Omental fat pad (tissue), 4 donors: ENCODE measurements at places on chromosomes 4 and X.

DNA sequence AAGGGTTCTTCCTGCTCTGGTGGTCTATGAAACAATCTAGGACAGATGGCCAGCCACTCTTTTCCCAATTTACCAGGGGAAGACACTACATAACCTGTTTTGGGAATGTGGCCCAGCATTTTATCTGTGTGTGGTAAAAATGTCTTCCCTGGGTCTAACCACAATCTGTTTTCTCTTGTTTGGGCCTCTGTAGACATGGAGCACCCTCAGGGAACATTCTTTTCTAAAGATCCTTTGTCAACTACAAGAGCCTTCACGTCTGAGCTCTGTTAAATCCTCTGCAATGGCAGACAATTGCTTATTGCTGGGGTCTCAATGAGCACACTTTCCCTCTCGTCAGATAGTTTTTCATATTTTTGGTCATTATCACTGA, 35.5 kb downstream of the PLAC1 start:
- DNase-seq = no peak

- DNase-seq = no peak
Measured at GRCh38 chr4:54062392-54062791, 2.0 kb downstream of the CHIC2 start.

DNA sequence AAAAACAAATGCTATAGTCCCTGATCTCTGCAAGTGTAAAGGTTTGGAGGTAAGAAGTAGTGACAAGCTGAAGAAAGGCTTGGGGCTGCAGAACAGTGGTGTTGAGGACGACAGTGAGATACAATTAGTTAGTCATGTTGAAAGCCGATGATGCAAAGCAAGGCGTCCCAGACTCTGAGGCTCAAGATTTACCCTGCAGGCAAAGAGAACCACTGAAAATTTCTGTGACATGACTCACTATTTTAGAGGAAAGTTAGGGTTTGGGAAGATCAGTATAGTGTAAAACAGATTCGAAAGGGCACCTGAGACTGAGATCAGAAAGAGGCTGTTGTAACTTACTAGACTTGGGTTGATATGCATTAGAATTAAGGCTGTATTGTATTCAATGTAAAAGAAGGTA, 281.3 kb upstream of the FTHL17 start:
- DNase-seq = no peak

- DNase-seq = no peak
Measured at GRCh38 chr4:52619591-52619931, 39.5 kb downstream of the USP46 start.

GRCh38 chrX:67619253-67619652, 75.4 kb downstream of the AR start:
- no peak for DNase-seq

- DNase-seq = no peak
Measured at GRCh38 chrX:150790021-150790420, 96.8 kb downstream of the MTMR1 start.

GRCh38 chr4:174154215-174154854, 129.1 kb downstream of the FBXO8 start:
- no peak for DNase-seq

- no peak for DNase-seq
Measured at GRCh38 chr4:53365121-53365485, 758 bp downstream of the SCFD2 start.

GRCh38 chrX:53716328-53717088, 30.0 kb upstream of the HUWE1 start:
- DNase-seq = no peak

DNA sequence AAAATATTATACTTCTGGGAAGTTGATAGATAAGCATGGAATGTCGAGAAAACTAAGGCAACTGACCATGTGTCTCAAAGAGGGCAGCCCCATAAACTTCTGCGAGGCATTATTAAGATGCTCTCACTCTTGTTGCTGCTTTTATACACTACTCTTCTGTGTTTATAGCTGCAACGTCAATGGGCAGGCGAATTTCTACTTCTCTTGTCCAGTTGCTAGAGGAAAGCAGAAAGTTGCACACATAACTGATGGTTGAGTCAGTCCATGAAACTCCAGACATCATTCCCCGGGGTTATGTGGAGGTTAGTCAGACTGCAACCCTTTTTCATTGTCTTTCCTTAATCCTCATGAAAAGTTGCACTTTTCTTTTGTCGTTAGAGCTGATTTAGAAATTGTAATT, 39.8 kb downstream of the VCX3B start:
- DNase-seq = no peak

DNA sequence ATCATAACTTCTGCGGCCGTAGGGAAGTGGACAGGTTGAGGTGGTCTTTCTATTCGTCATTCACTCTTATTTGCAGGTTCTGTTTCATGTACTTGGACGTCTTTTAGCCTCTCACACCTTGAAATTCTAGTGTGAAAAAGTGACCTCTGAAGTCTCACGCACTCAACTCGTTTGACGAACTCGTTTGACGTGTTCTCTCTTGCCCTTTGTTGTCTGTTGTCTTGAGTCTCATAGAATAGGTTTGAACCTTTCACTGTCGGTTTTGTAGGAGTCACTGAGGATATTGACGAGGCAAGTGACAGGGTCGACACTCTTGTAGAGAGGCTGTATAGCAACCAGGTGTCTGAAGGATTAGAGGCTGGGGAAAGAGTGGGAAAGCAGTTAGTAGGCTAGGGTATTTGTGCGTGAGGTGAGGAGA, 1.1 kb upstream of the PGRMC2 start:
- no peak for DNase-seq

- no peak for DNase-seq
Measured at GRCh38 chr4:15253349-15253748, 174.5 kb upstream of the C1QTNF7 start.

DNA sequence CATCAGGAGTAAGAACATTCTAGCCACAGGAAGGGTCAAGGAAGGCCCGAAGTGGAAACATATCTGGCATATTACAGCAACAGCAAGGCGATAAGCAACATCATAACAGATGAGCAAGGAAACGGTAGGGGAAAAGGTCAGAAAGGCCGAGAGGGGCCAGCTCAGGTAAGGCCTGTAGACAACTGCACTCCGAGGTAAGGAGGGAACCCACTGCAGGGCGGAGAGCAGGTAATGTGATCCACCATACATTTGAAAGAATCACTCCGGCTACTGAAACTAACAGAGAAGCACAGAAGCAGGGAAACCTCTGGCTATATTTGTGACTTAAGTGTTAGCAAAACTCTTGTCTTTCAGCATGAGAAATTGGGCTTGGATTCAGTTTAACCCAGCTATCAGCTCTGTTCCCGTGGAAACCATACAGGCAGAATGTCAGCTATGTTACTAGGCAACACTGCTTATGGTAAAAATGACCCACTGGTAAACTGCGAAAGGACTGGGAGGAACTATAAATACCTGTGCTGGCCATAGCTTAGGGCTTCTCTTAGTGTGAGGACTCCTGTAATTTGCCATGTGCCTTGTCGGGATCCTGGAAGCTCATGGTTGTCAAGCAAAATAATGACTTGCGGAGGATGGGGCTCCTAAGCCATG, 31.0 kb downstream of the FRYL start:
- DNase-seq = no peak

DNA sequence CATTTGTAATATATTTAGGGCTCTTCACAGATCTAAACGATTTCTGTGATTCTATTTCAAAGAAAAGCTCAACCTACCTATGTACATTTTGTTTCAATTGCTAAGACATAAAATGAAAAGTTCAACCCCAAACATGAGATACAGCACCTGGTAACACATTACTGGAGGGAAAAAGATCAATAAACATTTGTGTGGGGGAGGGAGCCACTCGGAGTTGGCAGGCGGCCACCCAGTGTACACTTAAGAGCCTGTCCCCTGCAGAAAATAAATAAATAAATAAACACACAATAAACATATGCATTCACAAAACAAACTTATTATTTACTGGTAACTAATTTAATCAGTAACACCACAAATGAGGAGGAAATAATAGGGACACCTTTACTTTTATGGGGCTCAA, 19.3 kb downstream of the PRSS48 start:
- no peak for DNase-seq

DNA sequence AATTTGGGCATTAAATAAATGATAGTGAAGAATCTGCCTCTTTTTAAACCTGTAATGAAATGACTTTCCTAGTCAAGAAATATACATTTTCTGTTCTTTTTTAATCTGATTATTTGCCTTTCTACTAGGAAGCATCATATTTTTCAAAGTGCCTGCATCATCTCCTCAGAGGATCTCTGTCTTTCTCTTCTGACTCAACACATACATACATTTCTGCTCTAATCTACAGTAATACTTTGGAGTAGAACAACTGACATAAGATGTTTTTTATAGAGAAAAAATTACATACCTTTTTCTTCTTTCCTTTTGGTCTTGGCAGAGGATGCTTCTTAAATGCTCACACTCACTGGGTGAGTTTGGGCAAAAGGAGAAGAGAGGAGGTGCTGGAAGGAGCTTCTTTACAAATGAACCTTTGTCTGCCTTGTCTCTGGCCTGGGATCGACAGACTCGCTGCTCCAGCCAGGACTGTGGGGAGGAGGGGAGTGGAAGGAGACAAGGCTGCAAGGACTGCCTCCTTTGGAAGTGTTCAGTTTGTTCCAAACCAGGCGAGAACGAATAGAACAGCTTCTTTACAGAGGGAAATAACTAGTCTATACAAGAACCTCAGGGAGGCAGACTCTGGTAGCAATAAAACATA, at the start of gene SCRG1:
SCRG1 (minus strand) TSS at position 338 of the 637 bp plus-strand sequence. CDS start 7,702 bp downstream, outside the sequence.
- DNase-seq = no peak

DNA sequence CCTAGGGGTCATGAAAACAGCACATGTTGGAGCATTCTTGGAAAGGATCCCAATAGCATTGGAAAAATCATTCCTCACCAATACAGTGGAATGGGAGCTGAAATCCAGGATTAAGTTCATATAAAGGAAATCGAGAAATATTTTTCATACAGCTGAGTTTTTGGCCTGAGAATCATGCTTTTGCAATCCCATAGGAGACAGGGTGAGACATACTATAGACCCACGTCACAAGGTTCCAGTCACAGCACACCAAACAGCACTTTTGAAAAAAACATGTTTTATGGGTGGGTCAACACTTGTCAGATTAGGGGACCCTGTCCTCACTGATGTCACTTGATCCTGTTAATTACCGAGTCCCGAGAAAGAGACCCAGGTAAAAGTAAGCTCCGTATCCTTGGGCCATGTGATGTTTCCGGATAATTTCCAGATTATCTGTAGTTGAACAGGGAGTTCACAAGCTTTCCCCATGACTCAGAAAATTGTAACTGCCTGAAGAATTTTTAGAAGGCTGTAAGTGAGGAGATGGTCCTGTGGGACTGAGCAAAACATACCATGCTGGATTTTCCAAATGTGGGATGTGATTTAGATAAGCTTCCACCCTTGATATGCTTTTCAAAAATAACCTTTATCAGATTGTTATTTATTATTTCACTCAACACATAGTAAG, 80.9 kb upstream of the TLR3 start:
- no peak for DNase-seq

GRCh38 chrX:44459501-44459900, 83.2 kb downstream of the FUNDC1 start:
- DNase-seq = no peak

DNA sequence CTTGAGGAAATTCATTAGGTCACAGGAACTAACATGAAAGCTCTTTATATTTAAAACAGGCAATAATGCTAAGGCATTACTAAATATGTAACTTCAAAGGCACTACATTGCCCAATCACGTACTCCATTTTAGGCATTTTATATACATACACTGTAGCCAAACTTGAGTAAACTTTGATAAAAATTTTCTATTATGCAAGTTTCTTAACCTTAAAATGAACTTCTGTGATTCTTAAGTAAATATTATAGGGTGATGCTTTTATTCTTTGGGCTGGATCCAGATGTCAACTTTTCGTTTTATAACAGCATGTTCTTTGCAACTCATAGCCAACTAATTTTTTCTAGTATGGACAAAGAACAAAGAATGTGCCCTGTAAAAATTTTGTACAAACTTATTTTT, 28.3 kb upstream of the MAP9 start:
- DNase-seq = no peak

GRCh38 chr4:23932186-23932585, 42.3 kb upstream of the PPARGC1A start:
- DNase-seq = no peak

- DNase-seq = no peak
Measured at GRCh38 chr4:94302191-94302590, 40.4 kb downstream of the HPGDS start.
